MG63 (cell line): ENCODE measurements at places on chromosomes 5 and 9.

DNA sequence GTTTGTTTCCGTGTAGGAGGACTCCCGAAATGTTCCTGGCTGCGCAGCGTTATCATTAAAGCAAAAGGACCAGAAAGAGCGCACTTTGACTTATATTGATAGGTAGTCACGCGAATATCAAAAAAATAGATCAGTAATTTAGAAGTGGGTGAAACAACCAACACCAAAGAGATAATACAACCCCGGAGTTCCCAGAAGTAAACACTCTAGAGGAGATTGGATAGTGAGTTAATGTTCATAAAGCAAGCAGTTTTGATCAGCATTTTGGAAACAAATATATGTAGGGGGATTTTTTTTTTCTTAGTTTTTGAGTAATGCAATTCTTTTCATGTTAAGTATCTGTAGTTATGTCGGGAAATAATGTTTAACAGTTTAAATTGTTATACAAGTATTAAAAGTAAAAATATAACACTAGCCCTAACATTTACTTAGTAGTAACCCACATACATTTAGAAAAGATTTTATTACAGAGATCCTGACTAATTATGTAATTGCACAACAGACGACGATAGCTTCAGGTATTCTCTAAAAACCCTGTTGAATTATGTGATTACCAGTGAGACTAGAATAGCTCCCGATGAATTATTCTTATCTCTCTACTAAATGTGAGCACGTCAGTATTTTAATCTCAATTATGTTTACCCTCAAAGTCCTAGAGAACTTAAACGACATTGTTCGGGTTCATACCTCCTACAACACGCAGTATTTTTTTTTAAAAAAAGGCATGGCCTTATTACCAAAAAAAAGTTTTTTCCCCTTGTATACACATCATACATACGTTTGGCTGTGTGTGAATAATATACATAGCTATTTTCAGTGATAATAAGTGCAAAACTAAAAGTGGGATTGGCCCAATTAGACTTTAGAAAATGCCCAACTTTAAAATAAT is 9.4 kb upstream of the NFIB start:
- no peak for DNase-seq

DNA sequence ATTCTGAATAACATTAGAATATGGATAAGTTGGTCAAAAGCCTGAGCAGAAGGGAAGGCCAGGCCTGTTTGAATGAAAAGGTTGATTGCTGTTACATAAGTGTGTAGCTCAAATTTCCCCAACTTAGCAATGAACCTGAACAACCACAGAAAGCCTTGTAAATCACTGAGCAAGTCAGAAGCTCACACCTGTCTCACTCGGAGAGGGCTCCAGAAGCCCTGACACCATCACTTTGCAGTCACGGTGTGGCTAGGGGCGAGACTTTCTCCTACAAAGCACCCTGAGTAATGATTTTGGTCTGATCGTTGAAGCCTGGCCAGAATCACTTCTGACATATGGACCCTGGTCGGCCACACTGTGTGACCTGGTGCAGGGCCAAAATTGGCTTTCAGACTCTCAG is 62.0 kb downstream of the MTX3 start:
- DNase-seq = no peak

DNA sequence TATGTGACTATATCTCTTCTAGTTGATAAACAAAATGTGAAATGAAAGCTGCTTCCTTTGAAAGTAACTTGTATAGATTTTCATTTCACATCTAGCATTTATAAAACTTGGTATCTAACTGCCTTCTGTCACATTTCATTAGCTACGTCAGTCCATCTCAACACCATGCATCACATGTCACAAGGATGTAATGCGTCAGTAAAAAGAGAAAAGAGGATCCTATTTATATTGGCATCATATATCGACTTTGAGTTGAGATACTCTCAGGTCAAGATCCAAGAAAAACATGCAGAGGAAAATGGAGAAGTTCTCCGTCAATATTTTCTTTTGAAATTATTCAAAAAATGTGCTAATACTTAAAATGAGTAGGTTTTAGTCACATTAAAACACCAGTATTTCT is 1211.2 kb downstream of the EFNA5 start:
- no peak for DNase-seq

GRCh38 chr5:98656796-98657195 is 116.7 kb upstream of the RGMB start:
- DNase-seq = no peak

GRCh38 chr9:79735023-79735779 is 163.4 kb downstream of the TLE4 start:
- DNase-seq = peak; percentile 8
